Fibroblast of skin of left biceps (primary cell): ENCODE measurements at places on chromosomes 3 and 15.

DNA sequence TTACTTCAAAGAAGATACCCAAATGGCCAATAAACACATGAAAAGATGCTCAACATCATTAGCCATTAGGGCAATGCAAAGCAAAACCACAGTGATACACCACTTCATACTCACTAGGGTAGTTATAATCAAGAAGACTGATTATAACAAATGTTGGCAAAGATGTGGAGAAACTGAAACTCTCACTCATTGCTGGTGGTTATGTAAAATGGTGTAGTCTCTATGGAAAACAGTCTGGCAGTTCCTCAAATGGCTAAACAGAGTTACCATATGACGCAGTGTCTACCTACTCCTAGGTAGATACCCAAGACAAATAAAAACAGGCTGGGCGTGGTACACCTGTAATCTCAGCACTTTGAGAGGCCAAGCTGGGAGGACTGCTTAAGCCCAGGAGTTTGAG, 3.5 kb upstream of the ZFAND6 start:
- no peak for DNase-seq

GRCh38 chr3:107975529-107976201, 115.2 kb downstream of the CD47 start:
- no peak for DNase-seq

GRCh38 chr15:32981536-32981935, 213.0 kb downstream of the FMN1 start:
- no peak for DNase-seq

- DNase-seq = no peak
These were observed 292.1 kb downstream of the LPP start for GRCh38 chr3:188446014-188446413.

- no peak for DNase-seq
These were observed 875.6 kb upstream of the ROBO1 start for GRCh38 chr3:80643421-80643820.

- no peak for DNase-seq
These were observed 94.8 kb downstream of the GBE1 start for GRCh38 chr3:81666502-81667121.

DNA sequence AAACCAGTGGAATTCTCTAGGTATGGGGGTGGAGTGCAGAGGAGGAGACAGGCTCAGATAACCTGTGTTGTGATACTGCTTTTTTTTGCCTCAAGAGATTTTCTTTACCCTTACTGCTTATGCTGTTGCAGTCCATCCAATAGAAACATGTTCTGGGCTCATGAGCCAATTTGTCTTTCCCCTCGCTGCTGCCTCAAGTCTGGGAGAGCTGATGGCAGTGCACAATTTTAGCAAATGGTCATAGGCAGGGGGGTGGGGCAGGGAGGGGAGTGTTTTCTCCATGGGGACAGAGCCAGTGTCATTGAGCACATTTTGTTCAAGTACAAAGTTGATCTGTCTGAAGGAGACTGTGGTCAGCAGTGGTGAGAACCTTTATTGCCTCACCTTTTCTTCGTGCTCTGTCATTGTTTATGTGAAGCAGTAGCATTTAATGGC, 134.9 kb downstream of the MBNL1 start:
- no peak for DNase-seq

- no peak for DNase-seq
These were observed 355.1 kb upstream of the WNT5A start for GRCh38 chr3:55842204-55842603.
